RPMI8226 (cell line): ENCODE measurements at places on chromosomes 2 and 18.

DNA sequence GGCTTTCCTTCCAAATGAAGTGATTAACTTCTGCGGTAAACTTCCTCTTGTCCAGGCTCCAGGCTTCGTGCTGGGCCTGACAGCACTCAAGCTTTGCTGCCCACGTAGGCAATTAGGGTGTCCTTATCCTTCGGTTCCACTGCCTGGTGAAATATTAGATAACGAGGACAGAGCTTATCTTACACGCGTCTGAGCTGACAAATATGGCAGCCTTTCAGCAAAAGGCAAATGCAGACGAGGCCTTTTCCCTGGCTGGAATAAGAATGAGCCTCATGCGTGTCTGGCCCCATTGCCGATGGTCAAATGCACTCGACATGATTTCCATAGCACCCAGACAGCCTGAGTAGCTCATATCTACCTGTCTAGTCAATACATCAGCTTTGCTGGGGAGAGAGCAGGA lies 141.5 kb downstream of the FAM210A start:
- DNase-seq: no peak

DNA sequence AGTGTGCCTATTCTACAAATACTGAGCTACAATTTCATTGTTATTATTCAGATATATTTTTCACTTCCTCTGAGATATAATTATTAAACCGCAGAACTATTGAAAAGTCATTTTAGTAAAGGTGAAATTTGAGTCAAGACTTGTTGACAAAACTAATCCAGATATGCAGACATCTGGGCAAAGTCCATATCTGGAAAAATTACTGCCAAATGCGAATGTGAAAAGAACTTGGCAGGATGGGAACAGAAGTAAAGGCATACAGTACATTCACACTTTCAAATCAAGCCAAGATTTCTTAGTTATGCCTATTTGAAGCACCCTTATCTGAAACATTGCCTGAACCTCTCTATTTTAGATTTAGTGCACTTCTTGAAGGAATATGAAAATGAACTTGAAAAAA lies 923.6 kb downstream of the CCDC85A start:
- DNase-seq: no peak

GRCh38 chr18:57666818-57667497 lies 45.3 kb upstream of the NARS1 start:
- DNase-seq: no peak

- DNase-seq: peak; percentile 82
Observed at GRCh38 chr2:9760902-9761228, 82.4 kb upstream of the TAF1B start.

DNA sequence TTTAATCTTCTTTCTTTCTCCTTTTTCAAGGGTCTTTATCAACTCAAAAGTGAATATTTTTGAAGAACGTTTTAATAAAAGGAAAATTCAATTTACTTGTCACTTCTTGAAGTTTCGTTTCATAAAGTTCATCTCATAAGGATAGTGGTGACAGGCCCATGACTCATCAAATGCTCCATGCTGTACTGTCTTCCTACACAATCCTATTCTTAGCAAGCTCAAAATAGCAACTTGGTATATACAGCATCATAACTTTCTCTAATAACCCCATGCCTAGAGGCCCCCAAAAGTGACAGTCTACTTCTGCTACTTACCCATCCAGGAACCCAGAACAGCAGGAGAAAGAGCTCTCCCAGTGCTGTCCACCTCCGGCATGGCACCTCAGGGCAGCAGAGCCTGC lies 7.7 kb downstream of the FBXO15 start:
- no peak for DNase-seq

- no peak for DNase-seq
Observed at GRCh38 chr2:65364986-65365733, 67.2 kb downstream of the SPRED2 start.

- no peak for DNase-seq
Observed at GRCh38 chr2:147636238-147636882, 208.5 kb upstream of the ACVR2A start.

DNA sequence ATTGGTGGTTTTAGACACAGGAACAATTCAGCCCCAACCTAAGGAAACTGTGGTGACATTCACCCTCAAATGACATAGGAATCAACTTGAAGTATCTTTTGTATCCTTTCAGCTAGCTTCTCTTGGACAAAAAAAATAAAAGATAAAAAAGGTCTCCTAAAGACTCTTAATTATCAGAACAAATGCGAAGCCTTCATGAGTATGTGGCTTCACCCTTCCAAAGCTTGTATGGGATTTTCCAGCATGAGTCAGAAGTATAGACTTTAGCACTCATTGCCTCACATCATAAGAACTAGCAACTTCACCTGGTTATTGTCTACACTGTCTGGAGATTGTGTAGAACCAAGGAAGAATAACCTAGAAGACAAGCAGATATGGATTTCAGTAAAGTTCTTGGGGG lies 135.4 kb downstream of the LAMA3 start:
- DNase-seq: no peak

DNA sequence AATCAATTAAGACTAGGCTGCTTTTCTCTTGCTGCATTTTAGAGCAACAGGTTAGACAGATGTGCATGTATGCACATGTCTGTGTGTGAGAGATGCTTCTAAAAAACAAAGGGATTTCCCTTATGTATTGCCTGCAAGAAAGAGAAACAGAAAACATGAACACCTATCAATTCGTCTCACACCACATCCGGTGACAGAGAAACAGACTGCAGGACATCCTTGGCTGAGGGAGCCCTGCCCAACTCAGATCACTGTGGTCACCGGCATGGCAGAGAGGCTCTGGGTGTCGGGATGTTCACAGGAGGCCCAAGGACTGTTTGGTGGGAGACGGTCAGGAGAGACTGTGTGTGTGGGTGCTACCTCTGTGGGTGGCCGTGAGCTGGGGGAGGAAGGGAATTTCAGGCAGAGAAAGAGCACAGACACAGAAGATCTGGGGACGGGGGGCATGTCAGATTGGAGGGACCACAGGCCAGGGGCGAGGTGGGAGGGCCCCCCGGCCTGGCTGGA lies 24.9 kb downstream of the FHL2 start:
- peak; percentile 14 for DNase-seq

- DNase-seq: no peak
Observed at GRCh38 chr2:39724828-39725144, 54.3 kb downstream of the THUMPD2 start.

DNA sequence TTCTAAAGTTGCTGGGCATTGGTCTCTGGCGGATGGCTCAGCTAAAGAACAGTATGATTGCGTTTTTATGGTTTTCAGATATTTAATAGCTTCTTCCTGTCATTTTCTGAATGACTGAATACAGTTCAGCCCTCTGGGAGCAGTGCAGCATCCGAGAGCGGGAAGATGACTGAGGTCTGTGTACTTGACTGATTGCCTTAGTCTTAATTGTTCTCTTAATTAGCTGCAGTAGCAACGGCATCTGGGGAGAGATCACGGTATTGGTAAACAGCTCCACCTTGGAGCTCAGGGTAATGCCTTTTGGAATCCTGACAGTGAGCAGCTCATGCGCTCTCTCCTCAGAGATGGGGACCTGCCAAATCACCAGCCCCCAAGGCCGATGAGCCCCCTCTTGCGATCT lies 481.4 kb upstream of the SPRED2 start:
- DNase-seq: no peak

GRCh38 chr2:30135541-30135940 lies 11.3 kb upstream of the YPEL5 start:
- DNase-seq: no peak

DNA sequence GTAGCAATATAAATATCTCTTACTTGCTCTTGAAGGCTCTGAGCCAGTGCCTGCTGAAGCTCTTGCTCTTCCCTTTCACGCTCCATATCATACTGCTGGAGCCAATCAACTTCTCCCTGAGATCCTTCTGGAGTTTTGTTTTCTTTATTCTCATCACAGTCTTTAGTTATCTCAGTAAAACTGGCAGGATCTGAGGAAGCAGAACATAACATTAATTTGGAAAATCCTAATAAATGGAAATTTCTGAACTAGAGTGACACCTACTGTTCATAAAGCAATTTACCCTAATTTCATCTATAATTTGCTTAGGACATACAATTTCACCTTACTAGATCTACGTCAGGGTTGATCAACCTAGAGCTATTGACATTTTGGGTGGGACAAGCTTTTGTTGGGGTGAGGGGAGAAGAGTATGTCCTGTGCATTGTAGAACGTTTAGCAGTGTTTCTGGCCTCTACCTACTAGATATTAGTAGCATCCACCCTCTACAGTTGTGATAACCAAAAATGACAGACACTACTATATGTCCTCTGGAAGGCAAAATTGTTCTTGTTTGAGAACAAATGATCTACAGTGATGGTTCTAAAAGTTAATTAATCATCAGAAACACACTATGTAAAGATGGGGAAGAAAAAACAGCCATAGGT lies 47.2 kb downstream of the VIL1 start:
- DNase-seq: no peak

DNA sequence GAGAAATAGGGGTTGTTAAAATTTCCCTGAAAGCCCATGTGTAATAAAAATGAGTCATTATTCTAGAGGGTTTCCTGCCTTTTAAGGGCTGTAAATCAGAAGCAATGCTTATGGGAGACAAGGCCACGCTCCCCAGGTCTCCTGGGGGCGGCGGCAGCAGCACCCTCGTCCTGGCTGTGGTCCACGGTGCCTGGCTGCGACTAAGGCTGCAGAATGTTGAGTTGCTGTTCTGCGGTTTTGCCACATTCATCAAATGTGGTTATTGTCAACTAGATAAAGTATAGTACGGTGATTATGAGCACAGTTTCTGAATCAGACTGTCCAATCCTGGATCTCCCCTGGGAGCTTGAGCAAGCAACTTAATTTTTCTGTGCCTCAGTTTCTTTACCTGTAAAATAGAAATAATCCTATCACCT lies 11.9 kb upstream of the AGFG1 start:
- DNase-seq: no peak

GRCh38 chr2:142687509-142687908 lies 190.0 kb upstream of the KYNU start:
- no peak for DNase-seq

DNA sequence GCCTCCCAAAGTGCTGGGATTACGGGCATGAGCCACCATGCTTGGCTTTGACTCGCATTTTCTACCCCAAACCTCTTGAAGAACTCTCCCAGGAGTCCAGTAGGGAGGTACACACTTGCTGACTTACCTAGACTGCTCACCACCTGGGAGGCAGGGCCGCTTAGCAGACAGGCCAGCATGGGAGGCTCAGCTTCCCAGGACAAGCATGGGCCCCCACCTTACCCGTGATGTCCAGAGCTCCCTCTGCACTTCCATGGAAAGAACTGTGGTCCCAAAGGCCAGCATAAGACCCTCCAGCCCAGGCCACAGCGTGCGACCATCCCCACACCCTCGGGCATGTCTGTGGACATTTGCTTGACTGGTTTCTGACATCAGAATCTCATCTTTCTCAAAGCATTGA lies 36.8 kb downstream of the ST8SIA5 start:
- DNase-seq: no peak

DNA sequence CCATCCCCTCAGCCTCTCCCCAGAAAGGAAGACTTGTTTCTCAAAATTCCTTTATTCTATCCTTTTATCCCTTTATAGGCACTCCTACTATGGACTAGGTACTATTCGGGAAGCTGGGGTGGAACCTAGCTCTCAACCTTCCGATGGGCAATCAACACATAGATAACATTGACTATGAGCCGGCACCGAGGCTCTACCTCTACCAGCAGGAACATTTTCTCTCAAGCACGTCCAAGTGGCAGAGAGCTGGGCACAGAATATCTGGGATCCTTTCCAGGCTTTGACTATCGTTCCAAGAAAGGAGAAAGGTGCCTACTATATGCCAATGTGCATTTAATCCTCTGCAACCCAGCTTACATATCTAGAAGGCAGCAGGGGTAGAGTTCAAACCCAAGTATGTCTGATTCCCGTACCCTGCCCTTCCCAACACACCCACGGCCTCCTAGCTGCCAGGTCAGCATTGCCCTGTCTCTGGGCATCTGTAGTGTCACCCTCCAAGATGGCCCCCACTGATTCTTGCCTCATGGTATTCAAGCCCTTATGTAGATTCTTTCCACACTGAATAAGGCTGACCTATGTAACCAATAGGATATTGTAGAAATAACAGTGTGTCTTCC lies 28.3 kb downstream of the TNS1 start:
- DNase-seq: no peak

GRCh38 chr2:112623913-112624777 lies 21.6 kb upstream of the SLC20A1 start:
- peak; percentile 40 for DNase-seq

- no peak for DNase-seq
Observed at GRCh38 chr2:160111951-160112798, 49.8 kb upstream of the PLA2R1 start.

GRCh38 chr2:237627441-237628246 lies at the start of gene LRRFIP1:
TSS of gene LRRFIP1 (plus strand) at chr2:237627587. CDS start at chr2:237627645, 58 bp downstream.
- DNase-seq: peak; percentile 17

DNA sequence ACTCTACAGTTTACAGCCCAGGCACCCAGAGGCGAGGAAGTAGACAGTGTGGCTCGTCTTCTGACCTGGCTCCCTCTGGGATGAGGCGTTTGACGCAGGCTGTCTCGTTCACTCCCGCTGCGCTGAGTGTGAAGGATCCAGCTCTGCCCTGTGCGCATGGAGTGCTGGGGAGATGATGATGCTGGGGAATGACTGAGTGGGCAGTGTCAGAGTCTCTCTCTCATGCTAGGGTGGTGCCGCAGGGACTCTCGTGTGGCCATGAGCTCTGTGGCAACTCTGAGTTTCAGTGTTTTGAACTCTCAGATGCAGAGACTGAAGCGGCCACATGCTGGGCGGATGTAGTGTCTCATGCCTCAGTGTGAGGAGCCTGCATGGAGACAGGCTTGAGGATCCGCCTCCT lies 118.4 kb upstream of the TPO start:
- no peak for DNase-seq

DNA sequence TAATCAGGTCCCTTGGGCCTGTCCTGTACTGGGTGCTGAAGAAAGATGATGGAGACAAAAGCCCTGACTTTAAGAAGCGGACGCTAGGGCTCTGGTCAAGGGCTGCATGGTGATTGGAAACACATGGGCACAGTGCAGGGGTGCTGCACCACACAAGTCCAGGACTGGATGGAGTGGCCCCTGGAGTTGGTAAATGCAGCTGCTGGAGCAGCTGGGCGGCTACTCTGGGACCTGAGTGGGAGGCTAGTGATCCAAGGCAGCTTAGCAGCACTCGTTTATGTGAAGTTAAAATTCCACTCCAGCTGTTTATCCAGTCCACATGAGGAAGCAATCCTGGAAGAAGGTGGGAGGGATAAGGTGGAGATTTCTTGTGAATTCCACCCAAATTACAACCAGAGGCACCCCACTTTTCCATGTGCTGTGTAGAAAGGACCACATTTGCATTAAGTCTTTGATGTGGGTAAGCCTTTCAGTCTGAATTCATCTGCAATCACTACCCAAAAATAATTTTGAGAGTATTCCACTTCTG lies 24.9 kb downstream of the MERTK start:
- no peak for DNase-seq

DNA sequence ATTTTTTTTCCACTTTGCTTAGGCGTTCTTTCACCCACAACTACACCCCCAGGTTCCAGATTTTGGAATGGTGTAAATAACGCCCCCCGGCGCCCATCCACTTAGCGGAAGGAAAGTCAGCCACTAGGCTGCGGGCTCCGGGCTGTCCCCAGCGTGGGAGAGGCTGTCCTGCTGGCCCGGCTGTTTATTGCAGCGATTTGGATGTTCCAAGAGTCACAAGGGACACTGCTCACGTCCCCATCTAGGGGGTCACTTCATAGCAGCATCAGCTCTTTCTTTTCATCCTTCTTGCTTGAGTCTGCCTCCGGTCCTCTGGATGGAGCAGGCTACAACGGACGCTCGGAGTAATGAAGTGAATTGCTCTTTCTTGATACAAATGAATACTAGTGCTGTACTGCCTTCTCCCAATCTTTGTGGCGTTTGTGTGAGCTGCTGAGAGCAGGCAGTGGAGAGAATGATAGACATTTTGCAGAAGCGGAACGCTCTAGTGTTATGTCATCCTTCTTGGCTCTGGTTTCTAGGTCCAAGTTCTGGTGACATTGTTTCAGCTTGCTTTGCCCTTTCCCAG lies 50.7 kb upstream of the PAIP2B start:
- peak; percentile 85 for DNase-seq
